ENCODE measurements at places on chromosomes 7 and 10.

GRCh38 chr7:128403676-128404075, 6.1 kb downstream of the IMPDH1 start:
- no peak for DNase-seq

- DNase-seq, result peak; percentile 22
These were observed 1.5 kb downstream of the IL15RA start for GRCh38 chr10:5975641-5976473.

DNA sequence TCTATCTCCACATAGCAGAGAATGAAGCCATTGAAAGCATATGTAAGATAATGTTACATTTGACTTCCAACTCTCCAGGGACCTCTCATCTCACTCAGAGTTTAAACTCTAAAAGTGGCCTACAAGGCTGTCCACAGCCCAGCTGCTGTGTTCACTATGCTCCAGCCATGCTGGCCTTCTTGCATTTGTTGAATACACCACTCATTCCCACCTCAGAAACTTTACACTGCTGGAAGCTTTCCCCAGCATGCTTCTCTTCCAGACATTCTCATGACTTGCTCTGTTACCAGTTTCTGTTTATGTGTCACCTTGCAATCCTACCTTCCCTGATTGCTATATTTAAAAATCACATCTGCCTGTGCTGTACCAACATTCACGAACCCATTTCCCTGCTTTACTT, 167.2 kb downstream of the WNT2 start:
- DNase-seq, result no peak

DNA sequence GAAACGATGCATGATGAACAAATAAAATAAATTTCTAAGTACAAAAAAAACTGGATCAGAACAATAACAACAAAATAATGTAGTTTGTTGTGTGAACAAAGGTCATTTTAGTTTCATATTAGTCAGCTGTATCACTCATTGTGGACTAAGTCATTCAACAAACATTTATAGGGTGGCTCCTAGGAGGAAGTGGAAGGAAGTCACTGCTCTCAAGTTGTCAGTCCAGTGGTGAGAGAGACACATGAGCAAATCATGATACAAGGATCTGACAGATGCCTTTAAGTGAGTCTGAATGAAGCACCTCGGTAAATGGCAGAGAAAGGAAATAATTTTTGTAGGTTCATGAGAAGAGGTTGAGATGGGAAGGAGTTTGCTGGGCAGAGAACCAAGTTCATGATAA, 56.8 kb downstream of the EPDR1 start:
- DNase-seq, result no peak

GRCh38 chr7:69502358-69502757, 95.9 kb upstream of the AUTS2 start:
- DNase-seq, result no peak

DNA sequence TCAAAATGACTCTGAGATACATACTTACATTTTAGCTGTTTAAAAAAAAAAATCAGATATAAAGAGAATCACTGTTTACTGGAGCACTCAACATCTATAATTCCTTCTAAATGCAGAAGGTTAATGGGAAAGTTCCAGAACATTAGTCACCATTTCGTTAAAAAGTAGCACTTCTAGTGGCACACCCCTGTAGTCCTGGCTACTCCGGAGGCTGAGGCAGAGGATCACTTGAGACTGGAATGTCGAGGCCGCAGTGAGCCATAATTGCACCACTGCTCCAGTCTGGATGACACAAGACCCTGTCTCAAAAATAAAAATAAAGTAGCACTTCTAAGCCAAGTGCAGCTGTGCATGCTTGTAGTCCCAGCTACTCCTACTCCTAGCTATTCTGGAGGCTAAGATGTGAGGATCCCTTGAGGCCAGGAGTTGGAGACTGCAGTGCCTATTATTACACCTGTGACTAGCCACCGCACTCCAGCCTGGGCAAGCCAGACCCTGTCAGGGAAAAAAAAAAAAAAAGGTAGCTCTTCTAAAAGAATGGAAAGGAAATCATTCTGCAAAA, 2.2 kb downstream of the FGFBP3 start:
- DNase-seq, result no peak

GRCh38 chr7:116585392-116585791, 60.6 kb downstream of the CAV1 start:
- no peak for DNase-seq

- peak; percentile 72 for DNase-seq
These were observed 11.4 kb upstream of the FAS start for GRCh38 chr10:88979153-88979562.

DNA sequence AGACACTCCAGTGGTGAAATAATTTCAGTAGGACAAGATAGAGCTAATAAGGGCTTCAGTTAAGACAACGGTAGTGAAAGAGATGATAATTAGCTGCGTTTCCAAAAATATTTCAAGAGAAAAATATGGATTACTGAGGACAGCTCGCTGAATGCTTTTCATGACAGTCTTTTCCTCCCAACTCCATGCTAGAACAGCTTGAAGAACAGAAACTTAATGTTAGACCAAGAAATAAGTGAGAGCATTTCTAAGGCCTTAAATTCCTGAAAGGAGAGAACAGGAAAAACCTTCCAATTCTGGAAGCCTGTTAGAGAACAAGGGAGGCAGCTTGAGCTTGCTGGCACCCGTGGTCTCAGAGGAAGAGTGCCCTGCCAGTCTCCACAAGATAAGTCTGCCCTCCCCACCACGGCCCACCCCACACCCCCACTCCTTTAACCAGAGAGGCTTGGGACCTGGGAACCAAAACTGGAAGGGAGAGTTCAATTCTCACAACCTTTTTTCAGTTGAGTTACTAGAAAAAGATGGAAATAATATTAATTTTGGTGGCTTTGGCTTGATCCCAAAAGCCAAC, 1148.0 kb upstream of the CELF2 start:
- no peak for DNase-seq
